ENCODE measurements at places on chromosomes 12 and 14. TPM values are rescaled to one million over a fixed set of nuclear protein-coding genes. Genes with fewer than 3 reads are reported as not detected.
A peak's percentile ranks its signal among the peaks of the same experiment; 100 is the strongest.

LRRC10 gene
- not detected for total RNA-seq

TAS2R10 gene
- total RNA-seq: not detected

- no peak for DNase-seq
These were observed 7.2 kb upstream of the CD4 start for GRCh38 chr12:6782119-6782518.

GRCh38 chr14:72270147-72270727 lies 338.0 kb downstream of the RGS6 start:
- DNase-seq: no peak

CSRP2 gene
- total RNA-seq: 28.5 TPM

CIROP gene
- total RNA-seq: not detected

NOS1 gene
- 4.9 TPM for total RNA-seq

- DNase-seq: no peak
These were observed 4.6 kb upstream of the CD4 start for GRCh38 chr12:6784761-6785160.

DNA sequence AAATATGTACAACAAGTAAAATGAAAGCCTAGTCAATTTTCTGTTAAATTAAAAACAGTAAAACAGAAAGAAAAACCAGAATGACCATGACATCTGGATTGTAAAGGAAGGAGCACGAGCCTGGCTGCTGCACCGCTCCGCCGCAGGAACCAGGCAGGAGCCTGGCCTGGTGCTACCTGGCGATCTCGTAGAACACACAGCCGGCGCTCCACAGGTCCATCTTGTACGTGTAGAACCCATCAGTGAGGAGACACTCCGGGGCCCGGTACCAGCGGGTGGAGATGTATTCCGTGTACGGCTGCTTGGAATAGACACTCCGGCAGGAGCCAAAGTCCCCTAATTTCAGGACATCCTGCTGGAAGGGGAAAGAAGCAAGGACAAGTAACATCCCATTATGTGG lies 54.3 kb downstream of the MOK start:
- DNase-seq: no peak

- no peak for DNase-seq
These were observed 420.5 kb downstream of the GXYLT1 start for GRCh38 chr12:41724216-41724615.

KRT77 gene
- not detected for total RNA-seq

C1R gene
- 367 TPM for total RNA-seq

IQSEC3 gene
- 4.6 TPM for total RNA-seq

DNA sequence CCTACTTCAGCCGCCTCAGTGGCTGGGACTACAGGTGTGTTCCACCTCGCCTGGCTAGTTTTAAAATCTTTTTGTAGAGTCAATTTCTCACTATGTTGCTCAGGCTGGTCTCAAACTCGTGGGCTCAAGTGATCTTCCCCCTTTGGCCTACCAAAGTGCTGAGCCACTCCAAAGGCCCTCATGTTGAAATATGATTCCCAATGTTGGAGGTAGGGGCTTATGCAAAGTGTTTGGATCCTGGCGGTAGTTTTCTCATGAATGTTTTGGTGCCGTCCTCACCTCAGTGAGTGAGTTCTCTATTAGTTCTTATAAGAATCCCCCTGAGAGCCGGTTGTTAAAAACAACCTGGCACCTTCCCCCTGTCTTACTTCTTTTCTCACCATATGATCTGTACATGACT lies 784.6 kb downstream of the TMTC2 start:
- no peak for DNase-seq

- DNase-seq: no peak
These were observed 105.4 kb downstream of the ALX1 start for GRCh38 chr12:85385406-85385805.

- no peak for DNase-seq
These were observed 357.9 kb upstream of the TMEM132C start for GRCh38 chr12:127909041-127909440.

DNA sequence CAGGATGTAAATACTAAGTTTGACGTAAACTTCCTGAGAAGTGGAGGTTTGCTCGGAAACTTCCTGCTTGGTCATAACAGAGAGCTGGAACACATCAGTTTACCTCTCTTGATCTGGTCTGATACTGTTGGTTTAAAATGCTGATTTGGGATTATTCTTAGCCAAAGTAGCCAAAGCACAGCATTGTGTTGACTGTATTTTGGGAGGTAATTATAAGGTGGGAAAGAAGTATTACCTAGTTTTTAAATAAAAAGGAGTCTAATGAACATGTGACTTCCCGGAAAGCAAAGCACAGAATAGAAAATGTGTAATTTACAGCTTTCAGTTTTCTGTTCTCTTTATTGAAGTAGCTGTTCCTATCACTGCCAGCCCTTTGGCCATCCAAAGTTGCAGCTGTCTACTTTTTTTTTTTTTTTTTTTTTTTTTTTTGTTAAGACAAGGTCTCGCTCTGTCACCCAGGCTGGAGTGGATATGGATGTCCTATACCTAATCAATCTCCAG lies 52.2 kb upstream of the SRP54 start:
- no peak for DNase-seq

AGAP2 gene
- total RNA-seq: 5.4 TPM

- no peak for DNase-seq
These were observed 14.0 kb upstream of the TBPL2 start for GRCh38 chr14:55454264-55455002.

- peak; percentile 87 for DNase-seq
These were observed 7.3 kb downstream of the STAC3 start for GRCh38 chr12:57243521-57244311.

GRCh38 chr14:23335623-23336022 lies 14.4 kb downstream of the PABPN1 start:
- DNase-seq: no peak

RTL1 gene
- total RNA-seq: not detected

- no peak for DNase-seq
These were observed 19.8 kb downstream of the TPH2 start for GRCh38 chr12:71958457-71958856.

DNA sequence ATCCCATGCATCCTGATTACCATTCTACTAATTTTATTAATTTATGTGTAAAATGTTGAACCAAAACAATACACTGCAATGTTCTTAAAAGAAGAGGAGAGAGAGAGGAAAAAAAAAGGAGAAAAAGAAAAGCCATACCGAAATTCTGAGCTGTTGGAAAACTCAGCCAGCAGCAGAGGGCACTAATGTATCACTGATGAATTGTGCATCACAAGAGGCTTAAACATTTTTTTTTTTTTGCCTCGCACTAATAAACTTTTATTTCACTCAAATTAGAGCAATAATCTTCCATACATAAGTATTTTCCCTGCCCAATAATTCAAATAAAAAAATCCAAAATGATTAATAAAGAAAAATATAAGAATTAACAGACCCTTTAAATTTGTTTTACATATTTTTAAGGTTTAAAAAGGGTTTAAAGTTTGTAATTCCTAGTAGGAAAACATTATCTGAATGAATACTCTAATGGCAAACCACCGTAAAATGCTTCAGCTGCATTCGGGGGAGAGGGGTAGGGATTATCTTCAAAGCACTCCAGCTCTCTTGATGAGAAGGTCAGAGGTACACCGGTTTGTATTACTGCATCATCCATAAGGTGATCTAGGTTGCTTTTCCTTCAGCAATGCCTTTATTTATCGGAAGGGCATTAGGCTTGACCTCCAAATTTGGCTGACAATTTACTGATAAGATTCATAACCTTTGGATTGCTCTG lies 41.9 kb downstream of the ATP23 start:
- DNase-seq: no peak

SLC22A17 gene
- 12.1 TPM for total RNA-seq

FITM1 gene
- total RNA-seq: 1.1 TPM

DNA sequence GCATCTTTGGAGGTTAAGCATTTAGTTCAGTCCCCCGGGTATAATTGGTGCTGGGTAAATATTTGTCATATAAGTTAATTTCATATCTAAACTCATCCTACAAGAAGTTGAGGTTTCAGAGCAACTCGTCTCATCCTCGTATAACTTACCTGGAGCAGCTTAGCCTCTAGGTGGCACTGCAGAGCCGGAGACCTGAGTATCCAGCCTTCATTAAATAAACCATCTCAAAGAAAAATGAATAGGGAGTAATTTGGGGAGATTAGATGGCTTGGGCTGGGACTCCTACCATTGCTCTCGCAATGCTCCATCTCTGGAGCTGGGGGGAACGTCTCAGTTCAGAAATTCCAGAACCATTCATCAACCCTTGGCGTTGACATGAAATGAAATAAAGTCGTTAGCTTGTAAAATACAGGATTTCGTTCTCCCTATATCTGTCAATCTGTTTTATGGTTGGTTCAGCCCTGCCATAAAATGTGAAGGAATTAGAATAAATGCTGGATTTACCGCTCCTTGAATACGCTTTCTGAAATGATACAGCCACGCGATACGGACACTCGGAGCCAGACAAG lies 122.9 kb upstream of the TMEM132D start:
- no peak for DNase-seq

GRCh38 chr14:24693983-24694382 lies 60.0 kb upstream of the GZMB start:
- no peak for DNase-seq

DNA sequence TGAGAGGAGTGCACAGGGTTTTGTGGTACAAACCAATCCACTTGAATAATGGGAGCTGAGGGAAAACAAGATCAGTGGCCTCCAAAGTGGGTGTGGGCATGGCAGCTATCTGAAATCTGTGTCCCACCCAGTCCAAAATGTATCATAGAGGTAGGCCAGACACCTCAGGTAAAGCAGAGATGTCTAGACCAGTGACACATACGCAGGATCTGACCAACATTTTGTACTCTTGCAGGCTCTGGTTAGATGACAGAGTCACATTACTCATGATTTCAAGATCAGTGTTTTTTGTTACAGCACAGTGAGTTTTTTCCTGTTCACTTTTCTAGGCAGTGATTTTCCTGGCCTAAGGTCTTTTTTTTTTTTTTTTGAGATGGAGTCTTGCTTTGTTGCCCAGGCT lies 211.8 kb downstream of the PCNX1 start:
- no peak for DNase-seq

GRCh38 chr12:123139926-123140675 lies 10.8 kb downstream of the PITPNM2 start:
- no peak for DNase-seq

RNF34 gene
- total RNA-seq: 29.5 TPM

TMEM260 gene
- 18.6 TPM for total RNA-seq
